ENCODE measurements at places on chromosomes 3 and 15. TPM values are rescaled to one million over a fixed set of nuclear protein-coding genes. Genes with fewer than 3 reads are reported as not detected.
A peak's percentile ranks its signal among the peaks of the same experiment; 100 is the strongest.

GRCh38 chr3:63193647-63194046 lies 84.5 kb upstream of the SYNPR start:
- DNase-seq = peak; percentile 6

DNA sequence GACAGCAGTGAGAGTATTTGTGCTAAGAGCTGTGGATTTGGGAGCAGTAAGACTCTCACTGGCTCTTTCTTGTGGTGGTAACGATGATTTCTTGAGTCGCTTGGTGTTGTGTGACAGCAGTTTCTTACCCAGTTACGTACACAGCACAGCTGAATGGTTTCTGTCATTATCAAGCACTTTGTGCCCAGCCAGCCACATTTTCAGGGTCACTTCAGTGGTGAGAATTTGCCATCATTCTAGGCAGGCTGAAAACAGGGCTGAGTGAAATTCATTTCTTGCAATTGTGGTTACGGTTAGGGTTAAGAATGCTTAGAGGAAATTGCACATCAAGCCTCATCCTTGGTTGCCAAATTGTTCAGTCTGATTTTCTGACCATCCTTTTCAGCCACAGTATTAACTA lies 130.1 kb downstream of the RYR3 start:
- DNase-seq = no peak

- DNase-seq = no peak
Measured at GRCh38 chr3:99134986-99135385, 233.5 kb upstream of the DCBLD2 start.

DNA sequence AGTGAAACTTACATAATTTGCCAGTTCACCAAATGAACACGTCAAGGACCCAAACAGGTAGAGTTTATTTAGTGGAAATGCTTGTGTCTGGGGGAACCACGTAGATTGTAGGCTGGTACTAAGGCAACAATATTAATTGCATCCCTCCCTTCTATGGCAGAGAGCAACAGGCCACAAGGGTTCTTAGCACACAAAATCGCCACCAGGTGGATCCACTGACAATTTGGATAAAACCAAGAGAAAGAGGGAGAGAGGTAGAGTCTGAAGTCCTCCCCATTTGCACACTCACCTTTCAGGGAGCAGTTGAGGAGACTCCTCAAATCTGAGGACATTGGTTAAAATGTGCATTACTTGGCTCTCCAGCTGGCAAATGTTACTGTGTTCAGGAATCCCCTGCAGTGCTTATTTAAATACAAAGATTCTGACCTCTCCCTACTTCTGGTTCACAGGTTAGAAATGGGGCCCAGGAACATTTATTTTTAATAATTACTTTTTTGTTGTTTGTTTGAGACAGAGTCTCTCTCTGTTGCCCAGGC lies 181.0 kb upstream of the FEZF2 start:
- DNase-seq = no peak

DNA sequence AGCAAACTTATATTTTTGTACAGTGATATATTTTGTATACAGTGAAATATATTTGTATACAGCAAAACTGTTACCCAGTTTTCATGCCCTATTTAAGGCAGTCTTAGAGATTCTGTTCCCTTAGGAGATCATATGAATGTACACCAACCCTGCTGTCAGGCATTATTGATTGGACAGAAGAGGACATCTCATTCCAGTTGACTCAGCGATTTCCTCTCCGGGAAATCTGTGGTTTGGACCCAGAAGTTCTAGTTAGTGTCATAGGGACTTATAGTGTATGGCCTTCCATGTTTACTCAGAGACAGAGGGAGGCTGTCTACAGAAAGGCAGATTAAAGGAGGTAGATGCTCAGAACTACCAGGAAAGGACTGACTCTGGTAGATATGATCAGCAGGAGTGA lies 318.8 kb upstream of the KCNMB2 start:
- no peak for DNase-seq

DNA sequence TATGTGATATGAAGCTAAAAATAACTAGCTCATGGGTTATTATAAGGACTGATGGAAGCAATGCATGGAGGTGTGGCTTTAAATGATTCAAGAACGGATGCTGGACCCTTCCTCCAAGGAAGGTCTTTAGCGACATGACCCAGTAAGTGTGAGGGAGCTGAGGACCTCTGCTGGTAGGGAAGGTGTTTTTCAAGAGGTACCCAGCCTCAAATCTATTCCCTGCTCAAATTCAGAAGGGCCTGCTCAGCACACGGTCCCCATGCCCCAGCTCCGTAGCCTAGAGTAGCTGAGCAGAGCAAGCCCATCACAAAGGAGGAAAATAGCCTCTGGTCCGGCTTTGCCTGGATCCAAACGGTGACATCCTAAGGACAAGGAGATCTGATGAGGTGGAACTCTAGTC lies 266.2 kb upstream of the IGF1R start:
- no peak for DNase-seq

GRCh38 chr3:32310336-32310735 lies 71.9 kb downstream of the CMTM8 start:
- no peak for DNase-seq

- peak; percentile 92 for DNase-seq
Measured at GRCh38 chr3:125916376-125916978, 52.5 kb upstream of the ROPN1B start.

- DNase-seq = no peak
Measured at GRCh38 chr3:78633626-78634025, 1134.2 kb downstream of the ROBO1 start.

GRCh38 chr15:88202231-88202630 lies 54.3 kb downstream of the NTRK3 start:
- DNase-seq = no peak

DNA sequence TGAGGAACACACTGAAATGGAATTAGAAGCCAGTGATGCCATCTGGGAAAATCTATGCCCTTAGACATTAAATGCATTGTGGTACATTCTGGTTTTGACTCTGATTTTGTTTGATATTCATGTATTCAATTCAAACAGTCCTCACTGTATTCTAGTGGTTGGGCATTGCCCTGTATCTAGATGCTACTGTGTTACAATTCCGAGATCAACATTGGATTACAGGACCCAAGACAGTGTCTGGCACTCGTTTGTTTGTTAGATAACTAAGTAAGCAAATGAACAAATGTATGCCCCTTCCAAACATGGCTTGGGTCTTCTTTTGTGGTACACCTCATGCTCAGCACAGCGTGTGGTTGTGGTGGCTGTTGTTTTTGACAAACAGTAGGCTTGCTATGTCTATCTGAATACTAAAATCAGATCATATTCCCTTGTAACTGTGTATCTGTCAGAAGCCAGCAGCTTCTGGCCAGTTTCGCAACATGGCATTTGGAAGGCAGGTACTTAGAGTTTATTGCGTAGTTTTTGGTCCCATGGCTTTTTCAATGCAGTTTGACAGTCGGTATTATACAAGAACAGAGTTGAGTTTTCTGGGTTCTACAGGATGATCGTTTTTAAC lies 5.7 kb downstream of the FILIP1L start:
- no peak for DNase-seq

- no peak for DNase-seq
Measured at GRCh38 chr3:174792864-174793263, 66.3 kb upstream of the NAALADL2 start.

DNA sequence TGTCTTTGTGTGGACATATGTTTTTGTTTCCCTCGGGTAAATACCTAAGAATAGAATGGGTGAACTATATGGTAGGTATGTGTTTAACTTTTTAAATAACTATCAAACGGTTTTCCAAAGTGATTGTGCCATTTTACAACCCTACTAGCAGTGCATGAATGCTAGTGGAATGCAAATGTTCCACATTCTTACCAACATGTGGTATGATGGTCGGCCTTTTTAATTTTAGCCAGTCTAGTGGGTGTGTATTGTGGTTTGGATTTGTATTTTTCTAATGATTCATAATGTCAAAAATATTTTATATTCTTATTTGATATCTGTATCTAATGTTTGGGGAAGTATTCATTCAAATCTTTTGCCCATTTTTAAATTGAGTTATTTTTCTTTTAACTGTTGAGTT lies 68.2 kb upstream of the SMAD3 start:
- no peak for DNase-seq

DNA sequence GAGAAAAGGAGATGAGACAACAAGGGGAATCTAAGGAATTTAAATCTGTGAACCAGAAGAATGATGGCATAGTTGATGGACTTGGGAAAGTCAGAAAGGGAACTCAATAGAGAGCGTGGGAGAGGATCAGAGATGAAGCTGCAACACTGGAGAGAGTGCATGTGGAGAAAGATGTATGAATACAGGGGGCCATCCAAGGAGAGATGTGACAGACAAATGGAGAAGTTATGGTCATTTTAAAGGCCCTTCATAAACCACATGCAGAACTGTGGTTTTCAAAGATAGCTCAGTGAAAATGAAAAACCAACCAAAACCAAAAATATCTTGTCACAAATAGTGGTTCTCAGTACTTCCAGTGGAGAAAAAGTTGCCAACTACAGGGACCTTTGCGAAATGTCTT lies 265.2 kb downstream of the SUCLG2 start:
- no peak for DNase-seq

- DNase-seq = no peak
Measured at GRCh38 chr3:187767266-187768012, 22.2 kb upstream of the BCL6 start.

DNA sequence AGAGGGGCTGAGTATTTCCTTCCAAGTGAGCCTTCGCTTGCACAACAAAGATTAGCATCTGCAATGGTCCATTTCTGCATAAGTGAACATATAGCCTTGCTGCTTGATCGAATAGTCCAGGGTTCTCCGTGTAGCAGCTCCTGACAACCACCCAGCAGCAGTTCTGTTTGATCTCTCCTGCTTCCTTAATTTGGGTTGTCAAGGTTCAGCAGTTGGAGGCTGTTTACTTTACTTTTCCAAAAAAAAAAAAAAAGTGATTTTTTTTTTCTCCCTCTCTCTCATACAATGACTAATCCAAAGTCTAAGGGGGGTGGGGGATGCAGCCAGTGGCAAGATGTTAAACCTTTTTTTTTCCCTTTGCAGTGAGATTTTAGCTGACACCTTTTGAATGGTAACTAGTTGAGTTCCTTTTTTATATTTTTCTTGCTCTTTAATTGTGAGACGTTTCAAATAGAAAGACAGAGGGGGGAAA lies 3.6 kb downstream of the FOXP1 start:
- no peak for DNase-seq

GRCh38 chr3:31409866-31410265 lies 122.9 kb upstream of the STT3B start:
- no peak for DNase-seq

The MME gene
- polyA plus RNA-seq = 34.2 TPM

The CLDN1 gene
- polyA plus RNA-seq = 2.0 TPM

The LIPH gene
- 3.1 TPM for polyA plus RNA-seq

The PLSCR1 gene
- 86.1 TPM for polyA plus RNA-seq

The CFAP20DC gene
- 6.2 TPM for polyA plus RNA-seq

The TOMM70 gene
- 60.1 TPM for polyA plus RNA-seq

The ANKDD1A gene
- polyA plus RNA-seq = 12.4 TPM

The ERICH6 gene
- not detected for polyA plus RNA-seq

The ARRDC4 gene
- 15.8 TPM for polyA plus RNA-seq

The DLL4 gene
- polyA plus RNA-seq = 12.7 TPM

The TNK2 gene
- 68.8 TPM for polyA plus RNA-seq

The OR5AC2 gene
- not detected for polyA plus RNA-seq

Data from right lung (tissue), 10 donors.